ENCODE measurements at places on chromosomes 16 and 17.
A peak's percentile ranks its signal among the peaks of the same experiment; 100 is the strongest.

DNA sequence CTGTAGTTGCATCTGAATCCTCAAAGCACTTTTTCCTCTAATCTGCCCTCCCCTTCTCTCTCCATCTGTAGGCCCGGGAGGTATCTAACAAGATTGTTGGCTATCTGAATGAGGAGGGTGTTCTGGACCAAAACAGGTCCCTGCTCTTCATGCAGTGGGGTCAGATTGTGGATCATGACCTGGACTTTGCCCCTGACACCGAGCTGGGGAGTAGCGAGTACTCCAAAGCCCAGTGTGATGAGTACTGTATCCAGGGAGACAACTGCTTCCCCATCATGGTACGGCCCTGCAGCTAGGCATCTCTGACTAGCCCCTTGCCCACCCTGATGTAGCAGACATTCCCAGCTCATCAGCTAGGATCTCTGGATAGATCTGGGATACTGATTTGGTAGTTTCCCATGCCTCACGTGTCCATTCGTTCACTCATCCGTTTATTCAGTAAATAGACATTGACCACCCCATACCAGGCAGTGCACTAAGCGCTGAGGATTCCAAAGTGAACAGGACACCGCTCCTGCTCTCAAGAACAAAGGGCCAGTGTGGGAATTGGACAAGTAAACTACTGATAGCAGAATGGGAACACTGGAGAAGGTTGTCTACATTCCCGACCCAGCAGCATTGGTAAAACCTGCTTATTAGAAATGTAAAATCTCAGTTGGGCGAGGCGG, 12.1 kb downstream of the LPO start:
- DNase-seq, result no peak

- no peak for DNase-seq
Observed at GRCh38 chr16:86118467-86119307, 219.7 kb downstream of the IRF8 start.

GRCh38 chr16:62033065-62033464, 3.2 kb downstream of the CDH8 start:
- DNase-seq, result no peak

DNA sequence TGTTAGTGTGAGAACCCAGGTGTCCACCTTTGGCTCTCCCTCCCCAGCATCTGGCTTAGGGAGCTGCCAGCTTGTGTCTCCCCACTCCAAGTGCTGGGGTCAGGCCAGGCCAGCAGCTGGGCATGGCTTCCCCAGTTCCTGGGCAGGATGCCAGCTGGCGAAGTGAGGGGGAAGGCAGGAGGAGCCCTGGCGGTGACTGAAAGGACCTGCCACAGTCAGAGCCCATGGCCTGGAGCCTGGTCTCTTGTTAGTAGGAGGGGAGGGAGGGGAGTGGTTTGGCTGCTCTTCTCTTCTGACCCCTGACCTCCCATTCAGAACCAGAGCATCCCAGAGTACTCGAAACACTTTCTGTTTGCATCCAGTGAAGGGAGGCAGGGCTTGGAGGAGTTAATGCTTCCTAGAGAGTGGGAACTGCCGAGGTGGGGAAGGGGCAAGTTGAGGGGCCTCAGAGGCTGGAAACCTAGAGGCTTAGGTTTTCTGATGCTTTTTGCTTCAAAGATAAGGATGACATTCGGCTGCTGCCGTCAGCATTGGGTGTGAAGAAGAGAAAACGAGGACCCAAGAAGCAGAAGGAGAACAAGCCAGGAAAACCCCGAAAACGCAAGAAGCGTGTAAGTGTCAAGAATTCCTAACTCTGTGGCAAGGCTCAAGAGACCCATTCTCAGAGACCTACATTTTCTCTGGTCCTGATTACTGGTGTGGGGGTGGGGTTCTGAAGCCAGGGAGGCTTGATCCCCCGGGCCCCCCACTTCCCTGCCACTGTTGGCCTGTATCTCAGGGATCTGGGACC, 772 bp downstream of the CHD3 start:
- peak; percentile 82 for DNase-seq

- no peak for DNase-seq
Observed at GRCh38 chr17:79201119-79201518, 126.5 kb downstream of the ENGASE start.

GRCh38 chr16:22330326-22330725, 33.1 kb downstream of the POLR3E start:
- DNase-seq, result no peak
